ENCODE measurements at places on chromosomes 6 and 20.

- peak; percentile 13 for DNase-seq
Observed at GRCh38 chr6:28446818-28447511, 3.7 kb upstream of the ZSCAN23 start.

DNA sequence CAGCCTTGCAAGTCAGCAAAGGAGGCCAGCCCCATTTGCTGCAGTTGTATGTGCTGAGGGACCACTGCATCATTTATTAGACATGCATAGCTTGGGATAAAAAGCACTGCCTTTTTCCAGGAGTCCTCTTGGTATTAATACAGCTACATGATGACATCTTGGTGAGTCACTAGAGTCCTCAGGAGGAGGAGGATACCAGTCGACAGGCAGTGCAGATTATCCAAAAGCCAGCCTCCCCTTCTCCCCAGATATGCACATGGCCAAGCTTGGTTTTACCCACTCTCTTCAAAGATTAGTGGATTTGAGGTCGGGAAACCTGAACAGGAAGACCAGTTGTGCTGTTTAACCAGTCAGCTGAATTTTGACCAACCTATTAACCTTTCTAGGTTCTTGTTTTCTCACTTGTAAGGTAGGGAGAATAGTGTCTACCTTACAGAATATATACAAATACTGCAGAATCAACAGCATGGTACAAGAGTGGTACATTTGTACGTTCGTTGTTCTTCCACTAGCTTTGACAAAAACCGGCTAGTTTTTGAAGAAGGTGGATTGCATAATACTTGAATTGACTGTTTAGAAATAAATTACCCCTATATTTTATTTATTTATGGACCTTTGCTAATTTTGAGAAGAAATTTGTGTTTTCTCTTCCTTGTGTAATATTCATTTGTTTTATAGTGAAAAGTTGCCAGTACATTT is 31.9 kb downstream of the VAPB start:
- no peak for DNase-seq

GRCh38 chr6:138535728-138536455 is 36.6 kb upstream of the NHSL1 start:
- DNase-seq: no peak

GRCh38 chr20:25987073-25987927 is 290.6 kb upstream of the ZNF337 start:
- peak; percentile 57 for DNase-seq

GRCh38 chr6:11486051-11486450 is 51.5 kb upstream of the TMEM170B start:
- no peak for DNase-seq

GRCh38 chr6:16126861-16127260 is 2.0 kb upstream of the MYLIP start:
- no peak for DNase-seq

GRCh38 chr6:41040101-41040939 is 1.3 kb upstream of the UNC5CL start:
- DNase-seq: peak; percentile 22

- no peak for DNase-seq
Observed at GRCh38 chr6:89482126-89482525, 49.2 kb downstream of the ANKRD6 start.

GRCh38 chr6:170296423-170296745 is 5.5 kb upstream of the DLL1 start:
- DNase-seq: no peak

DNA sequence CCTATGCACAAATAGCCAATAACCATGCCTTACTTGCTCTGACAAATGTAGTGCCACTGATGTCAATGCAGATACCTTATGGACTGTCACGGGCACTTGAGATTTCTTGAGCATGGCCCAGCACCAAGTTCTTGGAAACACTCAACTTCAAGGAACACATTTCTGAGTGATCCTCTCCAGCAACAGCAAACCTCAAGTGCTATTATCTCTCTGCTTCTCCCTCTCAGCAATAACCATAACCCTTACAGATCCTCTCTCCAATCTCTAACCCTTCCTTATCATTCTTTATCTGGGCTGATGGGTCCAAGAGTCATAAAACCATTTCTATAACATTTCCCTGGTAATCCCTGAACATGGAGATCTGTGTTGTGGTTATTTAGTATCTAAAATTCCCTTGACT is 266.9 kb upstream of the STXBP5 start:
- DNase-seq: no peak

GRCh38 chr6:98593676-98594075 is 240.7 kb upstream of the POU3F2 start:
- DNase-seq: no peak

DNA sequence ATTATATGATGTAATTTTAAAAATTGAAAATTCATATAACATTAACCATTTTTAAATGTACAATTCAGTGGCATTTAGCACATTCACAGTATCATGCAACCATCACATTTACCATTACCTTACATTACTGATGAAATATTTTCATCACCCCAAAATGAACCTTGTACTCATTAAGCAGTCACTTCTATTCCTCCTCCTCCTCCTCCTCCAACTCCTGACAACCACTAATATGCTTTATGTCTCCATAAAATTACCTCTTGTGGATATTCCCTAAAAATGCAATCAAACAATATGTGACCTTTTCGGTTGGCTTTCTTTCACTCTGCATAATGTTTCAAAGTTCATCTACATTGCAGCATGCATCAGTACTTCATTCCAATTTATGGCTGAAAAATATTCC is 45.2 kb downstream of the ZHX3 start:
- DNase-seq: no peak

DNA sequence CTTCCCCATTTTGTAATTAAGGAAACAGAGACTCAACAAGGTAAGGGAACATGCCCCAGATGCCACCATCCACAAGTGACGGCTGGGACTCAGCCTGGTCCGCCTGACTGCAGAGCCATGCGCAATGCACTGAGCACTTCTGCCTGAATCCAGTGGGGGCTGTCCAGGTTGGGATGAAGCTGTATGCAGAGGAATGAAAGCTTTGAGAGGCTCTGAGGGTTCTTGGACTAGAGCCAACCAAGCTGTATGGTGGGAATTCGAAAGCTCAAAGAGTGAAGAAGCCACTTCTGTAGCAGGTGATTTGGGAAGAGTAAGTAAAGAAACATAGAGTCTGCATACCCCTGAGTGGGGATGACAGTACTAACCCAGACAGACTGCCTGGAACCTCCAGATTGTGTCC is 127.6 kb upstream of the AKAP12 start:
- no peak for DNase-seq

- DNase-seq: peak; percentile 60
Observed at GRCh38 chr6:138593124-138593877, 94.0 kb upstream of the NHSL1 start.

GRCh38 chr6:54624779-54625178 is 221.8 kb upstream of the FAM83B start:
- no peak for DNase-seq

- DNase-seq: no peak
Observed at GRCh38 chr20:35181731-35182130, 9.9 kb downstream of the PROCR start.

DNA sequence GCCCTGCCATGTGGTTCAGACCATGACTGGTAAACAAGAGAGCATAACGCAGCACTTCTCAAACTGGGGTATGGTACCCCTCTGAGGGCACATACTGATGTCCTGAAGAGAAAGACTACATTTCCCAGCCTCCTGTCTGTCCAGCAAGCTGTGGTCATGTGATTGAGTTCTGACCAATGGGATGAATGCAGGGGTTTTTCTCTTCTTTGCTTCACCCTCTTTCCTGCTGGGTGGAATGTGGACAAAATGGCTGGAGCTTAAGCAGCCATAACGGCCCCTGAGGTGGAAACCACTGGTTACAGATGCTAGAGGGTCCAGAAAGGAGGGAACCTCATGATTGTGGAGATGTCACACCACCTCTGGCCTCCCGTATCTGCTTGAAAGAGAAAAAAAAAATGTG is 19.4 kb upstream of the KCNB1 start:
- no peak for DNase-seq

DNA sequence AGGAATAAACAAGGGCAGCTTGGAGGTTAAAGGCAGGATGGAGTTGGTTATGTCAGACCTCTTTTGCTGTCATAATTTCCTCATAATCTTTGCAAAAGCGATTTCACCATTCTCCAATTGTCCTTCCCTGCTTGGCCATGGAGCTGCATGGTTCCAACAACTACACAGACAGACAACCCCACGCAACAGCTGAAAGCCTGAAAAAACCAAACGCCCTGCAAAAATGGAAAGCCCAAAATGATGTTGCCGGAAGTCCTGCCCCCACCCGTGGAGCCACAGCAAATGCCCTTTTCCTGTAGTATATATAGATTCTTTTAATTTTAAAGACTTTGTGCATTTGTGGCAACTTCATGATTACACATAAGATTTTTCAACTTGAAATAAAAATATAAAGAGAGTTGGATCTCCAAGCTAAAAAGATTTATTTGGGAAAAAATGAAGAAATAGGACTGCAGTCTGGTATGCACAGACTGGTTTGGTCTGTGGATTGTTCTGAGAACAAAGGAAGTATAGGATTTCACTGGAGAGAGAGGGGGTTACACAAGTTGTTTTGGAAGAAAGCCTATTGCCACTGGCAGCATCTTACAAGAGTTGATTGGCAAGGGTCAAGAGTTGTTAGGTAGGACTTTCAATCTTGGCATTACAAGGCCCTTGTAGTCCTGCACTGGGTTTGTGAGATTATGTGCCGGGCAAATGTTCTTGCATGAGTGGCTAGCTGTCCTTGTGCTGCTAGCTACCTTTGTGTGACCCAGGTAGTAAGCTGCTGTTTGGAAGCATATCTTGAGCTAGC is 190.0 kb downstream of the C6orf118 start:
- no peak for DNase-seq

- no peak for DNase-seq
Observed at GRCh38 chr6:152975204-152975915, 7.5 kb downstream of the FBXO5 start.

- DNase-seq: no peak
Observed at GRCh38 chr20:54056762-54057639, 13.4 kb downstream of the BCAS1 start.

DNA sequence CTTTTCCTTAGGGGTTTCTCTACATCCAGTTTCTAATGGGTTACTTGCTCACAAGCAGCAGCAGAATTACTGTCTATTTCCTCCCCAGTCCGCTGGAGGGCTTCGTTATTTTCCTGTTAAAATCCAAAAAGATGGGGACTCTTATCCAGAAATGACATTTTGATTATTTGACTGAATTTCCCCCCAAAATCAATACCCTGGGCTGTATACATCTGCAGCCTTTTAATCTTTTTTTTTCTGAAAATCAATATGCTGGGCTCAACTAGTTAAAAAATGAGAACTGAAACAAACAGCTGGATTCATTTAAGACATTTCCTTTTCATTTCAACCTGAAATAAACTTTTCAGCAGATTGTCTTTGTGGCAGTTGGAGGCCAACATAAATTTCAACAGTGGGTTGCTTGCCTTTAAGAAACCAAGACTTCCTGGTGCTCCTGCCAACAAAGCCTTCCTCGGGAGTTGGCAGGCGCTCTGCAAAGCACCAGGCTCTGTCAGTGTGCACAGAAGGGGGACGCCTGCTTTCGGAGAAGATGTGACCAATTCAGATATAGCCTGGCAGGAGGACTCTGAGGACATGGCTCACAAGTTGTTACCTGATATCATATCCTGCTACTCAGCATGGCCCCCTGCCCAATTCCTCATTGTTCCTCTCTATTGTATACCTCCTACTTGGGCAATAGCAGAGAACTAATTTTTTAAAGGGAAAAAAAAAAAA is 204.7 kb upstream of the ARG1 start:
- no peak for DNase-seq

GRCh38 chr6:14283600-14284235 is 166.1 kb downstream of the CD83 start:
- no peak for DNase-seq

DNA sequence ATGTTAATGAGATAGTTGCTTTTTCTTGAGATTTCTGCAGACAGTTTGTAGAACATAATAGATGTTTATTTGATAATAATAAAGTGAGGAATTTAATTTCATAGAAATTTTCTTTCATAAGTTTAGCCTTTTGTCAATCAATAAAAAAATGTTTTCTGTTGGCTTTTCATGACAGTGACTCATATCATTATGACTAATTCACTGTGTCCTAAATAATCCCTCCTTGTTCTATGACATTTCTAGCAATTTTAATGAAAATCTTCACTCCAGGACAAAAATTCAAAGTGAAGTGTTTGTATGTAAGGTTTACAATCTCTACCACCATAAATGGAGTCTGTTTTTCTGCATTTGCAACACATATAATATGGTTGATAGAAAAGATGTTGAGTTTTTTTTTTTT is 109.9 kb downstream of the UTRN start:
- DNase-seq: no peak

- DNase-seq: peak; percentile 42
Observed at GRCh38 chr6:36735110-36736071, 37.8 kb downstream of the RAB44 start.

GRCh38 chr20:3248167-3248992 is 9.4 kb upstream of the SLC4A11 start:
- peak; percentile 24 for DNase-seq

DNA sequence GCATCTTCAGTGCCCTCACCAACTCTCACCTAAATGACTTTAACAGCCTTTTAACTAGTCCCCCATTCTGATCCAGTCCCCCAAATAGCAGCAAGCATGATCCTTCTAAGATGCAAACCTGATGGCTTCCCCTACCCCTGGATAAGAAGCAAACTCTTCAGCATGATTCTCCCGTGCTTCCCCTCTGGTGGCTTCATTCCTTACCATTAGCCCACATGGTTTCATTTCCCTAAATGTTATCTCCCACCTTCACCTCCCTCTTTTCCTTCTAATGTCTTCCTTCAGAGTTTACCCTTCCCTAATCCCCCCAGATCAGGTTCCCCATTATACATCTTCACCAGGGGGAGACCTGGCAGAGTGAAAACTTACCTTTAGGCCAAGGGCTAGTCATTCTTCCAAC is 4.0 kb upstream of the RAB5IF start:
- DNase-seq: no peak

DNA sequence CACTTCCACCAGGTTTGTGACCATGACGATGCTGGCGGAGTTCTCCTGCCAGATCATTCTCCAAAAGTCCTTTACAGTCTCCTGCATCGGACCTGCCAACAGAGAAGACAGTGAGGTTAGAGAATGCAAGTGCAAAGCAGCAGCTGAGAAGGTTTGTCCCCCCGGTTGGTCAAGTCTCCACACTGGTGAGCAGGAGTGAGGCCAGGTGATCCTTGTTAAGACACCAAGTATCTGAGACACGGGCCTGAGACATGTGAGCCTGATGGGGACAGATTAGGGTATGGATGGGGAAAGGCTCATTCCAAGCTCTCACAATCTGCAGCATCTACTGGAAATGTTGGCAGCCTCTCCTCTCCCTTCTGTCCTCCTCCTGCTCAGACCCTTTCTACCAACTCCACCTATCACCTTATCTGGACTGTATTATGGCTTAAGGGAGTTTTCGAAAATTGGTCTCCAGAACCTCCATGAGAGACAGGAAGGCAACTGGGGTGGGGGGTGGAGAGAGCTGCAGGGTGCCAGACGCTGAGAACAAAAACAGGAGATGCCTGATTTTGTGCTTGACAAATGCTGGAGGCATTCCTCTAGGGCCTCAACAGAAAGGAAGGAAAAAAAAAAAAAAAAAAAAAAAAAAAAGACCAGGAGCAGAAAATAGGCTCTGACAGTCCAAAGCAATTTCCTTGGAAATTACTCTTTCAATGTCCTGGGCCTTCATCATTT is 500.4 kb upstream of the CHD6 start:
- no peak for DNase-seq

GRCh38 chr6:3088446-3088845 is 20.2 kb downstream of the RIPK1 start:
- DNase-seq: no peak

- peak; percentile 70 for DNase-seq
Observed at GRCh38 chr20:49534255-49534712, 33.7 kb downstream of the PTGIS start.

- DNase-seq: no peak
Observed at GRCh38 chr6:22362361-22362760, 65.5 kb upstream of the PRL start.

GRCh38 chr20:36173451-36173933 is 19.0 kb downstream of the EPB41L1 start:
- no peak for DNase-seq

All from activated T-cell treated with anti-CD3 and anti-CD28 coated beads, Interleukin-2, amount 50 U/mL, for 72 hours (primary cell).